Fibroblast of upper back skin (primary cell): ENCODE measurements at places on chromosomes 16 and 17.
A peak's percentile ranks its signal among the peaks of the same experiment; 100 is the strongest.

DNA sequence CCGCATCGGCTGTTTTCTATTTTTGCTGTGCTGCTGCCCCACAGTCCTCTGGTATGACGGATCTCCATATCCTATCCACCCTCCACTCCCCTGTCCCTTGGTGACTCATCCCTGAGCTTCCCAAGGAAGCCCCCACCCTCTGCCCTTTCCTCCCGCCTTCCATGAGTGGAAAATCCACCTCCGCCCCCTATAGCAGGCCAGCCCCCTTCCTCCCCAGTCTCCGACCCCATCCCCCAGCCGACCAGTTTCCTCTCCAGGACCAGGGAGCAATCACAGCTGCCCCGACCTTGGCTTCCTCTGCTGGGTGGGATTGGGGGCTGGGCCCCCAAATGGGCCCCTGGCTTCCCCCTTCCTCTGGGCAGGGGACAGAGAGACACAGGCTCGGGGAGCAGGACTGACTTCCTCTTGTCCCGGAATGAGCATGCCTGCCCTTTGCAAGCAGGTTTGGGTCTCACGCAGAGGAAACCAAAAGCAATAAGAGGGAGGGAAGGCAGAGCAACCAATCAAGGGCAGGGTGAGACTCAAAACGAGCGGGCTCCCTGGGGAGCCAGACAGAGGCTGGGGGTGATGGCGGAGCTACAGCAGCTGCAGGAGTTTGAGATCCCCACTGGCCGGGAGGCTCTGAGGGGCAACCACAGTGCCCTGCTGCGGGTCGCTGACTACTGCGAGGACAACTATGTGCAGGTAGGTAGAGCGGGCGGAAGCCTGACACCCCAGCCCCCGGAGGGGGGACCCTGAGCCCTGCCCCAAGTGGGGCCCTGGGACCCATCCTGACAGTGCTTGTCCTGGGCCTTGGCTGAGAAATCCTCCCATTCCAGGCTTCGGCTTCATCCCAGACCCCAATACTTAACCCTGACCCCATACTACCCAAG is at the start of the genes ABI3 and GNGT2:
ABI3 (plus strand) TSS at position 550 of the 872 bp plus-strand sequence; CDS start at position 568, 18 bp downstream.
GNGT2 (minus strand) TSS at position 417 of the 872 bp plus-strand sequence. CDS start 3,152 bp downstream, outside the sequence.
- peak; percentile 72 for DNase-seq

- peak; percentile 79 for DNase-seq
Measured at GRCh38 chr17:66508896-66509844, 206.8 kb downstream of the PRKCA start.

DNA sequence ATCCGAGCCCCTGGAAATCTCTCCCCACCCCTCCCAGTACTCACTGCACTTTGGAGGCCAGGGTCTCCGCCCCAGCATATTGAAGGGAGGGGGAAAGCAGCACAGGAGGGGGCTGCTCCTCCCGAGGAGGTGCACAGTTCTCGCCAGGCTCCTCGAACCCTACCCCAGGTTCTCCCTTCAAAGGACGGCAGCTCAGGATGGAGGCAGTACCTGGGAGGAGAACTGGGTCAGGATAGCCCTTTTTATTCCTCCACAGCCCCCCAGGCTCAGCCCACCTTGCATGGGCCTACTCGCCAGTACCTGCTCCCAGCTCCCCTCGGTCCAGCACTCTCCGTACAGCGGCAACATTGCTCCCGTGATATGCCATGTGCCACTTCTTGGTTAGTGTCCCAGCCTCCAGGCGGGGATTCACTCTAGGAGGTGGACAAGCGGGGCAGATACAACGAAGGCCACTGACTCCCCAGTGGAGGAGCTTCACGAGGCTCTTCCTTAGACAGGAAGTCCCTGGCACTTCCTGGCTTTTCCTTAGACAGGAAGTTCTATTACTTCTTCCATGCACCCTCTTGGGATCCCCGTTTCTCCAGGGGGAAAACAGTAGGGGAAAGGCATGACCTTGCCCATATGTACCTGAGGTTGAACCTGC is 2.1 kb upstream of the GPS2 start:
- no peak for DNase-seq

- no peak for DNase-seq
Measured at GRCh38 chr17:82309656-82310570, 7.5 kb downstream of the CD7 start.

DNA sequence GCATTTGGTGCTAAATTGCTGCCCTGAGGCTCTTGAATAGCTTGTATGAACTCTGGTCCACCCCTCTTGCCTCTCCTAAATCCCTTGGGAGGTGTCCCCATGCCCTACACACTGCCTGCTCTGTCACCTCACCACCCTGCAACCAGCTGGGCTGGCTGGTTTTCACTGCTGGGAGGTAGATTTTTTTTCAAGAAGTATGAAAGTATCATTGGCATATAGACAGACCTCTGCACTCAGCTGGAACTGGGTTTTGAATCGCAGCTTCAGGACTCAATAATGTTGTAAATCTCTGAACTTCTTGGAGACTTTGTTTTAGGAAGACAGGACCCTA is 184.9 kb downstream of the MSI2 start:
- DNase-seq = no peak

- DNase-seq = no peak
Measured at GRCh38 chr16:2231016-2231931, 5.0 kb upstream of the DNASE1L2 start.
